Activated CD4-positive, alpha-beta T cell treated with anti-CD3 and anti-CD28 coated beads for 36 hours (primary cell): ENCODE measurements at places on chromosomes 13 and 19.

DNA sequence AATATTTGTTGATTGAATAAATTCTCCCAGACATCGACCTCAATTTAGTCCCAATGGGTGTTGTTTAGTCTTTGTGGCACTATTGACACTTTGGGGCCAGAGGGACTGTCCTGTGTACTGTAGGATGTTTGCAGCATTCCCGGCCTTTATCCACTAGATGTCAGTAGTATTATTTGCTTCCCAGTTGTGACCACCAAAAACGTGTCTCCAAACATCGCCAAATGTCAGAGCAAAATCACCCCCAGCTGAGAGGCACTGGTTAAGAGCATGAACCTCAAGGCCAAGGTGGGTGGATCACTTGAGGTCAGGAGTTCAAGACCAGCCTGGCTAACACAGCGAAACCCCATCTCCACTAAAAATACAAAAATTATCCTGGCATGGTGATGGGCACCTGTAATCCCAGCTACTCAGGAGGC is 15.4 kb downstream of the NLRP12 start:
- DNase-seq: no peak

GRCh38 chr13:112990783-112991182 is 21.8 kb downstream of the MCF2L start:
- no peak for DNase-seq

- DNase-seq: no peak
Measured at GRCh38 chr13:34207334-34207733, 389.4 kb downstream of the RFC3 start.

DNA sequence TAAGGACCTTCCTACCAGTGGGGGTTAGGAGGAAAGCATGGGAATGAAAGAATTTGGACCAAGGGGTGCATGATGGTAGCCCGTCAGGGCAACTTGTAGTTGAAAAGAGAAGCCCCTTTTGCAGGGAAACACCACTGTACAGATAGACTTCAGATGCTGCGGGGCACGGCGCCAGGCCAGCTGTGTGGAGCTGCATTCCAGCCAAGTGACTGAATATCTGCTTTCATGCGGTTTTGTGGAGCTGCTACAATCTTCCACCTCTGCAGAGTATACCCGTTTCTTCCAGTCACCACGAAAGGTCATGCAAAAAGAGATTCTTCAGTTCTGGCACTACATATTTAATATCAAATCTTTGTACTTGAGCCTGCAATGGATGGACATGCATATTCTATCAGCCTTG is 104.7 kb downstream of the RGCC start:
- DNase-seq: no peak

- DNase-seq: no peak
Measured at GRCh38 chr13:42760951-42761350, 20.4 kb upstream of the FAM216B start.

GRCh38 chr19:50365434-50366306 is at the start of gene NAPSA:
NAPSA (minus strand) TSS chr19:50365639; CDS start chr19:50365621, 18 bp downstream.
- peak; percentile 52 for DNase-seq

GRCh38 chr13:83086088-83086487 is 796.2 kb downstream of the SLITRK1 start:
- DNase-seq: no peak

- peak; percentile 62 for DNase-seq
Measured at GRCh38 chr19:42250666-42251531, 4.0 kb downstream of the ERF start.

- no peak for DNase-seq
Measured at GRCh38 chr13:78607409-78608251, 4.3 kb upstream of the POU4F1 start.

- no peak for DNase-seq
Measured at GRCh38 chr13:47306991-47307390, 410.1 kb upstream of the HTR2A start.

- no peak for DNase-seq
Measured at GRCh38 chr19:11566164-11566563, 7.1 kb upstream of the ELOF1 start.

DNA sequence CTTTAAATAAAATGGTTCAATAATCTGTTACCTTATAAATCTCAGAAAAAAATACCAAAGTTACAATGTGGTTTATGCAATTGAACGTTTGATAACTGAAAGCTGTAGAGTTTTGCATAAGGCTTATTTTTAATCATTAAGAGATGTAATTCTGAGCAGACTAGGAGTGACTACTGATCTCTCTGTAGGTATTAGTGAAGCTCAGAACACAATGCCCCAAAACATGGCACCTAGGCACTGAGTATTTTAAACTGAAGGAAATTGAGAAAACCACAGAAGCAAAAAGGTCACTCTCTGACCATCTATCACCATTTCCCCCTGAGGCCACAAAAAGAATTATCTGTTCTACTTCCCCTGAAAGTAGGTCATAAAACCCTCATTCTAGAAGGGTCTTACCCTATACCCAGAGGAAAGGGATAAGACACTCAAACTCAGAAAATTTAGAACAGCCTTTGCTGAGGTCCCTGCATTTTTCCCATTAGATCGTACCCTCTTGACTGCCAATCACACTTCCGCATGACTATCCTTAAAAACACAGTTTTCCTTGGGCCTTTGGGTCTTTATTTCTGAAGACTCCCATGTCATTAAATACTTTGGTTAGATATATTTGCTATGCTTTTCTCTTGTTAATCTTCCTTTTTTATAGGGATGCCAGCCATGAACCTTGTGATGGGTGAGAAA is 158.1 kb downstream of the PCDH9 start:
- DNase-seq: no peak

DNA sequence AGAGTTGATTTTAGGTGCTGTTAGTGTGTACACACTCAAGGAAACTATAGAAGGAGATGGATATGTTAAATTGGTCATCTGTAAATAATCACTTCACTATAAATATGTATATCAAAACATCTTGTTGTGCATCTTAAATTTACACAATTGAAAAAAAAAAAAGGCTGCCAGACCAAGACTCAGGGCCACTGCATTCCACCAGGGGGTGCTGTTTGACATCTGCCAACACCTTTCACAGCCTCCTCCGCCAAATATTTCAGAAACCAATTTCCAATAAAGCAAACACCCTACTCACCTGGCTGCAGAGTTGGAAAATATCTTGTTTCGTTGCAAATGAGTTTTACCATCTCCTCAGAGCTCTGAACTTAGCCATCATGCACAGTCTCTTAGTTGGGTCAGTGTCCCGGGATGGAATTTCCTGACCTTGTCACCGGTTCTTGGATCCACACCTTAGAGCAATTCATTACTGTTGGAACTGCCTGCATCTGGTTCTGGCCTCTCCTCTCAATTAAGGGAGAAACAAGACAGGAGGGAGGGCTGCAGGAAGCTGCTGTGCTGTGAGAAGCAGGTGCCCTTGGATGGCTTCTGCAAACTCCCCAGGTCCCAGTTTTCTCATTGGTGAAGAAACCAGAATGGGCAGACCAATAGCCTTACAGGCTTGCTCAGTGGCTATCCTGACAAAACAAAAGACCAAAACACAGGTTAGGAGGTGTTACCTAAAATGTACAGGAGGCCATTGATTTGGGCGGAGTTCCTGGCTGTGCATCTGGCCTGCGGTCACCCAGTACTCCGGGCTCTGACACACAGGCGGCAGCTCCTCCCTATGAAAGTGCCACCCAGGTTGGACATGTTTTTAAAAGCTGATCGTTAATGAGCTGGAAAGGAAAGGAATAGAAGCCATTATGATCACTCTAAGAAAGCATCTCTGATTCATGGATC is 746.6 kb downstream of the UQCRFS1 start:
- DNase-seq: peak; percentile 84

GRCh38 chr19:55538132-55538531 is 1.2 kb upstream of the SBK2 start:
- DNase-seq: no peak

GRCh38 chr13:53007872-53008271 is 20.7 kb upstream of the OLFM4 start:
- DNase-seq: no peak

- DNase-seq: no peak
Measured at GRCh38 chr13:41557719-41558118, 100.4 kb downstream of the RGCC start.

DNA sequence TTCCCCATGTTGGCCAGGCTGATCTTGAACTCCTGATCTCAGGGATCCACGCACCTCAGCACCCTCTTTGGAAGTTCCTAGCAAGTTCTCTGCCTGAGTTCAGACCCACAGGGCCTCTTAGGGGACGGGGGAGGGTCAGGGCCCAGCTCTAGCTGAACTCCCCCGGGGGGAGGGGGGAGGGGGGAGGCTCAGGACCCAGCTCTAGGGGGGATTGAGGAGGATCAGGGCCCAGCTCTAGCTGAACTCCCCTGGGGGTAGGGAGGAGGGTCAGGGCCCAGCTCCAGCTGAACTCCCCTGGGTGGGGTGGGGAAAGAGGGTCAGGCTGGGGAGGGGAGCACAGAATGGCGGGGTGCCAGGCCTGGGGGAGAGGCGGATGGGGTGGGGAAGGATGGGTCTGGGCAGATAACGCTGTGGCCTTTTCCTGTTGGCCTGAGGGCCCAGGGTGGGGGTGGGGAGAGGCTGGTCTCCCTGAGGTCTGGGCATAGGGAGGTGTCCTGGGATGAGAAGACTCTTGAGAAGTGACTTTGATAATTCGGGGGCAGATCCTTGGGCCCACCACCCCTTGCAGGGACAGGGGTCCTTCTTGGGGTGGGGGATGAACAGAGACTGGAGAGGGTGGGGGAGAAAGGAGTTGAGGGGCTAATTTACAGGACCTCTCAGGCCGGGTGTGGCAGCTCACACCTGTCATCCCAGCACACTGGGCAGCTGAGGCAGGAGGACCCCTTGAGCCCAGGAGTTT is 5.5 kb upstream of the PTBP1 start:
- no peak for DNase-seq

- no peak for DNase-seq
Measured at GRCh38 chr19:48867746-48868113, 687 bp downstream of the PLEKHA4 start.

DNA sequence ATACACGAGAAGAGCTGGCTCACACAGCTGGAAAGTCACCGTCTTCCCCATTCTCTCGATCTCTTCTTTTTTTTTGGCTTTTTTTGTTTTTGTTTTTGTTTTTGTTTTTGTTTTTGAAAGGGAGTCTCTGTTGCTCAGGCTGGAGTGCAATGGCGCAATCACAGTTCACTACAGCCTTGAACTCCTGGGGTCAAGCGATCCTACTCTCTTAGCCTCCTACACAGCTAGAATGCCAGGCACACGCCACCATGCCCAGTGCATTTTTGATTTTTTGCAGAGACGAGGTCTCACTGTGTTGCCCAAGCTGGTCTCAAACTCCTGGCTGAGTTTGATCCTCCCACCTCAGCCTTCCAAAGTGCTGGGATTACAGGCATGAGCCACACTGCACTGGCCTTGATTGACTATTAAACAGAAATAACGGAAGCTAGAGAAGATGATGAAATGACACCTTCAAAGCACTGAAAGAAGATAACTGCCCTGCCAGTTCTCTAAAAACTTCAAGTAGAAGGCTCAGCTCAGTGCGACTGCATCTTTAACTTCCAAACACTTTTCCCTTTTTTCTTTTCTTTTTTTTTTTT is 4.0 kb downstream of the FXYD3 start:
- no peak for DNase-seq

DNA sequence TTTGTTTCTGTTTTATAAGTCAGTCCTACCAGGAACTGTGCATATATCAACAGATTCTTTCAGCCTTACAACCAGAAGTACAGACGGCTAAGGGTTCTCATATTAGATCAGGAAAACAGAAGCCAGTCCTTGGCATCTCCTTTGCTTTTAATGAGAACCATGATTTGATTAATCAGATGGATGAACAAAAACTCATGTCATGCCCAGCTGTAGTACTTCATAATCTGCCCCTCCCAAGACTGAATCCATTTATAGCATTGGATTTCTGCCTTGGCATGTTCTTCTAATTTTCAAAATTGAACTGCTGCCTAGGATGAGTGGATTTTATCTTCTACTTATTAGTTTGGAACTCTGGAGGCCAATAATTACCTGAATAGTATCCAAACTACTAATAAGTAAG is 617.2 kb downstream of the SLITRK5 start:
- no peak for DNase-seq

DNA sequence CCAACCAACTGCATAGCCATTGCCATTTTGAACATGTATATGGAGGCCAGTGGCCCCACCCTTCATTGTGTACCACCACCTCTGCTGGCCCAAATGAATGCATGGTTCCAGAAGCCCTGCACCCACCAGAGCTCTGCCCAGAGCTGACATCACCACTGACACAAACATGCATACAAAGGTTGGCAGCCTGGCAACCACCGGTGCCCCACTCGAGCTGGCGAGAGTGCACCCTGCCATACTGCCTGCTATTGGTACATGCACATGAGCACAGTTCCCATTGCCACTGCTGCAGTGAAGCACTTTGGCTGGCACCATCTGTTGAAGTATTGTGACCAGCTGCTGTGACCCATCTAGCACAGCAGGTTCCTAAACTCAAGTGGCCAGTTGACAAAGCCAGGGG is 1564.9 kb downstream of the OLFM4 start:
- DNase-seq: no peak

DNA sequence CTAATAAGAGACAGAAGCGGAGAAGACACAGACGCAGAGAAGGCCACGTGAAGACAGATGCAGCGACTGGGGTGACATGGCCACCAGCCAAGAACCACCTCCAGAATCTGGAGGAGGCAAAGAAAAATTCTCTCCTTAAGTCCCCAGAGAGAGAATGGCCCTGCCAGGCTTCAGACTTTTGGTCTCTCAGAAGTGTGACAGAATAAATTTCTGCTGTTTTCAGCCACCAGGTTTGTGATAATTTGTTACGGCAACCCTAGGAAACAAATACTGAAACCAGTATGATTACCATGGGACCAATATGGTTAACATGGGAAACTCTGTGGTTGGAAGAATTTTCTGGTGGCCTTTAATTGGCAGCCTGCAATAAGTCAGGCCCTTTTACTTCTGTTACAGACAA is 63.9 kb upstream of the DOCK9 start:
- DNase-seq: no peak

- DNase-seq: no peak
Measured at GRCh38 chr13:112220925-112221324, 154.0 kb downstream of the SOX1 start.

DNA sequence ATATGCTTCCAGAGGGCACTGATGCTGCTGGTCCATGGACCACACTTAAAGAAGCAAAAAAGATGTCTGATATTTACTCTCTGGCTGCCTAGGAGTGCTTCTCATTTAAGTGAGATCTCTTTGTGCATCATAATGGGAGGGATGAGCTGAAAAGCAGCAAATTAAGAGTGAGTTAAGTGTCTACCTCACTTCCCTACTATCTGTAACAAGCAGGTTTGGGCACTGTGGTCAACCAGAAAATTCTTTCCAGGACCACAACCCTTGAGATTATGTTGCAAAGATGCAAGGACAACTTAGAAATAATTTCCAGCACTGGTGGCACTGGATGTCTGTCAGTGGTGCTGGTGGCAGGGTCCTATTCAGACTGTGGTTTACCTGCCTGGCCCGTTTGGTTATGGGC is 52.1 kb upstream of the USPL1 start:
- no peak for DNase-seq
